Stimulated activated CD8-positive, alpha-beta memory T cell treated with anti-CD3 and anti-CD28 coated beads, Interleukin-4, amount 100 ng/mL, for 4 hours (primary cell): ENCODE measurements at places on chromosomes 1 and 21.

DNA sequence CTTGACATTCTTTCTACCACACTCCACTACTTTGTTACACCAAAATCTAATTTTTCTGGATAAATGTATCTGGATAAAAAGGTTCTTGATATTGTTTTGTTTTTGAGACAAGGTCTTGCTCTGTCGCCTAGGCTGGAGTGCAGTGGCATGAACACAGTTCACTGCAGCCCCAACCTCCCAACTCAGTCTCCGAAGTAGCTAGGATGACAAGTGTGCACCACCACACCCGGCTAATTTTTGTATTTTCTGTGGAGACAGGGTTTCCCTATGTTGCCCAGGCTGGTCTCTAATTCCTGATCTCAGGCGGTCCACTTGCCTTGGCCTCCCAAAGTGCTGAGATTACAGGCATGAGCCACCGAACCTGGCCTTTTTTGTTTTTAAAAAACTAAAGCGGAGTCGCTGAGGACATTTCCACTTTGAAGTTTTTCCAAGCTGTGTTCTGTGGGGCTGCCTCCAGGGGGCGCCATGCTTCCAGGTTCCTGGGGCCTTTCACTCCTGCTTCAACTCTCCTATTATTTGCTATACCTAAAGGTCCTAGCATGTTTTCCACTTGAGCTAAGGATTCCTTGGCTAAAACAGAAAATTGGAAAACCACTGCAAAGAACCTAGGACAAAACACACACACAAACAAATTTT lies 14.1 kb upstream of the NCMAP start:
- DNase-seq = no peak

DNA sequence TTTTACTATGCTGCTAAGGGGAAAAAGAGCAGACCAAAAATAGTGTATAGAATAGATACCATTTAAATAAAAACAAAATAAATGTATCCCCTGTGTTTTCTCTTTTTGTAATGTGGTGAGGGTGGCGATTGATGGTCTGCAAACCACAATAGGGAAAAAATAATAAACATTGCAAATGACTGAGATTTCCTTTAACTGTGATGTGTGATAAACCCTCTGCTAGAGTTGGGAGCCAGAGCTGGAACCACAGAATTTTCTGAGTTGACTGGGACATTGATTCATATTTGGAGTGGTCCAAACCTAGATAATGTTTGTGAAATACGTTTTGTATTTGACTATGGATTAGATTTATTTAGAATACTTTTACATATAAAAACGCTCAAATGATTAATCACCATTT lies 70.6 kb upstream of the PTGFR start:
- no peak for DNase-seq

DNA sequence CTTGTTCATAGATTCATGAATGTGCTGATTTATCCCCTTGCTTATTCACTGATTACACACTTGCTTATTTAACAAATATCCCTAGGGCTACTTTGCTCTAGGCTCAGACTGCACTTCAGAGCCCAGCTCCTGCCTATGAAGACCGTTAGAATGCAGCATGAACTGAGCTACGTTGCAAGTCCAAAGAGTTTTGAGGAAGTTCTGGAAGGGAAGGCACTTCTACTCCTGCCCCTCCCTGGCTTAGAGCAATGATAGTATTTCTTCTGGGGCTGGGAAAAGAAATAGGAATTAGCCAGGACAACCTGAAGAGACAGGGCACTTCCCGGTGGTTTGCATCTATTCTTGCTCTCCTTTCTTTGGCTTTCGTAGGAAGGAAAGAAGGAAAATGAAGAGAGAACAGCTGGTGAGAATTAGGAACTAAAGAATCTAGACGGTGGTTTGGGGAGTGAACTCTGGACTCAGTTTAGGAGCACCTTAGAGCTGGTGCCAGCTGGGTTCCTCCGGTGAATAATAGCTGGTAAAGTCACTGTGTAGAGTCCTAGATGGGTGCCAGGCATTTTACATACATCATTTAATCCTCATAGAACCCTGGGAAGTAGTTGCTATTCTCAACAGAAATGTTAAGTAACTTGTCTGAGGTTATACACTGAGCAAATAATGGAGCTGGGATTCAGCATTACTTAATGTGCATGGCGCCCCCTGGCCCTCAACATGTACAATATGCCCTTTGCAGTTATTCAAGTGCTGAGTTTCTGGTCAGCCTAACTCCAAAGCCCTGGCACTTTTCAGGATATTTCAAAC lies 65.9 kb downstream of the NDUFS5 start:
- no peak for DNase-seq

GRCh38 chr1:187762118-187762517 lies 933.4 kb downstream of the PLA2G4A start:
- DNase-seq = no peak
